B cell (primary cell): ENCODE measurements at places on chromosomes 1 and 21. TPM values are rescaled to one million over a fixed set of nuclear protein-coding genes. Genes with fewer than 3 reads are reported as not detected.

GJA9 gene
- not detected in 2 replicates for total RNA-seq

RCSD1 gene
- total RNA-seq = 525 and 531 TPM in 2 replicates

DNA sequence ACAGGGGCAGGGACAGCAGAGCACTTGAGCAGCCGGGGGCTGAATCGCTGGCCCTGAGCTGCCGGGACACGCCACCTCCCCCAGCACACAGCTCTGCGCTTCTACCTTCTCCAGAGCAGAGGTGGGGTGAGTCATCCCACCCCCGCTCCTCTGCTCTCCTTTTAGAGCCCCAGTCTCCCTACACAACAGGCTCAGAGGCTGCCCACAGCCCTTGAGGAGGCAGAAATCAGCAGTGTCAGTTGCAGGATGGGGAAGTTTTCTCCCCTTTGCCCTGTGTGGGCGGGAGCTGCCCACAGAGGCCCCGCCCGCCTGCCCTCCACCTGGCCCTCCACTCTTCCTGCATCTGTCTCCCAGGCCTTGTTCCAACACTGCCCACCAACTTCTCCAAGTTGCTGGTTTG lies 94.6 kb downstream of the STUM start:
- no peaks in the 10 kb centered on the region for H3K27me3 ChIP-seq
- peaks cover 71% of the 10 kb centered on the region for H3K36me3 ChIP-seq
- peak; percentile 62 for DNase-seq
- H3K4me3 ChIP-seq = no peak overlapping the region
- H3K4me1 ChIP-seq = peaks cover 57% of the 10 kb centered on the region

- H3K36me3 ChIP-seq = no peaks in the 10 kb centered on the region
- no peak overlapping the region for H3K4me3 ChIP-seq
- H3K27ac ChIP-seq = no peak overlapping the region
- H3K27me3 ChIP-seq = no peaks in the 10 kb centered on the region
Measured at GRCh38 chr1:69686367-69686984, 118.8 kb downstream of the LRRC7 start.

- H3K27ac ChIP-seq = no peak overlapping the region
- peaks cover 20% of the 10 kb centered on the region for H3K4me1 ChIP-seq
Measured at GRCh38 chr1:76237211-76237610, 162.7 kb downstream of the ST6GALNAC3 start.

DNA sequence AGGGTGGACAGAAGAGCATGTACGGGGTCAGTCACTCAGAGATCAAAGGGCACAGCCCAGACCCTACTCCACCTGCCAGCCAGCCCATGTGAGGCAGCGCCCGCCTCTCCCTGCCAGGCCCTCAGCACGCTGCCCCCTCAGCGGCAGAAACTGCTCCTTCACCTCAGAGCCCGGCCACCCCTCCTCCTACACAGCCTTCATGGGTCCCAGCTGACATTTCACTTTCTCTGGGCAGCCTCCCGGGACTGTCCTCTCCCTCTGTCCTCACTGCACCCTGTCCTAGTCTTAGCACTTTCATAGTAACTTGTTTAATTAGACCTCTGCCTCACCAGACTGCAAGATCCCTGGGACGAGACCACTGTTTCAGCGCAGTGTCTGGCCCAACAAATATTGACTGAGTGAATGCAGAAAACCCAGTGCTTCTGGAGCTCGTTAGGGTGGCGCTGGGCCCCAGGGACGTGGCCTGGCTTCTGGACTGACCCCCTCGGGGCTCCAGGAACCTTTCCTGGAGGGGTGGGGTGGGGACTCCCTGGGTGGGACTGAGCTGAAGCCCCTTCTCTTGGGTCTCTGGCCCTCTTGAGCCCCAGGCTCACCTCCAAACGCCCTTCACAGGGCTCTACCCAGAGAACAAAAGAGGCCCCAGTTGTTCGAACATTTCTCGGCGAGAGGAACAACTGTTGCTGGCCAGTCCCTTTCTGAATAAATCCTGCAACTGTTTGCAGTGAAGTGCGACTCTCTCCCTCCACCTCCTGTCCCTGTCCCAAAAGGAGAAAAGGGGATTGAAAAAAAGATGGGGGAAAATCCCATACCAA lies 114.9 kb downstream of the CASZ1 start:
- no peak for DNase-seq
- H3K27me3 ChIP-seq = no peaks in the 10 kb centered on the region
- no peak overlapping the region for H3K27ac ChIP-seq
- H3K4me3 ChIP-seq = no peak overlapping the region
- H3K36me3 ChIP-seq = no peaks in the 10 kb centered on the region

- no peaks in the 10 kb centered on the region for H3K36me3 ChIP-seq
- no peaks in the 10 kb centered on the region for H3K27me3 ChIP-seq
- no peak for DNase-seq
- H3K27ac ChIP-seq = no peak overlapping the region
- peaks cover 7% of the 10 kb centered on the region for H3K4me1 ChIP-seq
- H3K4me3 ChIP-seq = no peak overlapping the region
Measured at GRCh38 chr1:54950006-54950368, 30.4 kb upstream of the TMEM61 start.

DNA sequence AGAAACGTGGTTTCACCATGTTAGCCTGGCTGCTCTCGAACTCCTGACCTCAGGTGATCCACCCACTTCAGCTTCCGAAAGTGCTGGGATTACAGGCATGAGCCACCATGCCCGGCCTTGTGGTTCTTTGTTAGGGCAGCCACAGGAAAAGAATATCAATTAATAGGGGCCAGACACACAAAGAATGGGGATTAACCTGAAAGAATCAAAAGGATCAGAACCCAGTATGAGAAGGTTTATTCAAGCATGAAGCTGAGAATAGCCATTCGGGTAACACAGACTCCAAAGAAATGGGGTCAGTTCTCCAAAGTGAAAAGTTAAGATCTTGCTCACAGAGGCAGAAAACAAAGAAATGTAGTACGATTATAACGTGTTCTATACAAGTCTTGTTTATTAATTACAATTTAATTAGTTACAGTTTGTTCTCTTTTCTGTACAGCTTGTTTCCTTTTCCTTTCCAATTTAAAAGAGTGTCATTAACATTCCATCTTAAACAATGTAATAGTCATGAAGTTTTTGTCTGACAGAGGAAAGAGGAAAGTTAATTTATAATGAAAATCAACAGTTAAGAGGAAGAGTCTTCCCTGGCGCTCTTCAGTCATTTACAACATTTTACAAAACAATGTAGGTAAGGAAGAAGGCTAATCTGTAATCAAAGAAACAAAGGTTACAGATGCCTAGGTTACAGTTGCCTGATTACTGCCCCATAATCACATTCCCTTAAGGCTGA lies 51.3 kb upstream of the SLC45A1 start:
- H3K27ac ChIP-seq = no peak overlapping the region
- DNase-seq = no peak
- no peaks in the 10 kb centered on the region for H3K36me3 ChIP-seq
- H3K4me3 ChIP-seq = no peak overlapping the region
